ENCODE measurements at places on chromosomes 6 and 20.

DNA sequence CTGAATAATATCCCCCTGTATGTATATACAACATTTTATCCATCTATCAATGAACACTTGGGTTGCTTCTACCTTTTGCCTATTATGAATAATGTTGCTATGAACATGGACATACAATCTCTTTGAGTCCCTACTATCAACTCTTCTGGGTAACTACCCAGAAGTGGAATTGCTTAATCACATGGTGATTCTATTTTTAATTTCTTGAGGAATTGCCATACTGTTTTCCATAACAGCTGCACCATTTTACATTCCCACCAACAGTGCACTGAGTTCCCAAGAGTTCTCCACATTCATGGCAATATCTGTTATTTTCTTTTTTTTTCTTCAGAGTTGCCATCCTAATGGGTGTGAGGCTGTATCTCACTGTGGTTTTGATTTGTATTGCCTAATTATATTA lies 88.3 kb downstream of the ZHX3 start:
- DNase-seq = no peak

DNA sequence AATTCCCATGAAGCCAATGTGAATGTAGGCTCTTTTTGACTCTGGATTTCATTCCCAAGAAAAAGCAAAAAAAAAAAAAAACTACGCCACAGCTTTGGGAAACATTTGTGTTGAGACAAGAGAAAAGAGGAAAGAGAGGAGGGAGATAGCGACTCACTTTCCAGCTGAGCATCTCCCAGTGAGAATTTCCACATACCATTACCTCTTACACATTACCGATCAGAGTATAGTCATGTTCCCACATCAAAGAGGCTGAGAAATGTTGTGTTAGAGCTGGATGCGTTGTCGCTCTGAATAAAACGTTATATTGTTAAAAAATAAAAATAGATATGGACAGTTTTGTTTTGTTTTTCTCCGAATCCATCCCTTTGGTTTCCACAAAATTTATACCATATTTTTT lies 1019.3 kb upstream of the ADGRB3 start:
- DNase-seq = no peak

GRCh38 chr6:48199499-48199898 lies 88.5 kb upstream of the PTCHD4 start:
- peak; percentile 11 for DNase-seq

DNA sequence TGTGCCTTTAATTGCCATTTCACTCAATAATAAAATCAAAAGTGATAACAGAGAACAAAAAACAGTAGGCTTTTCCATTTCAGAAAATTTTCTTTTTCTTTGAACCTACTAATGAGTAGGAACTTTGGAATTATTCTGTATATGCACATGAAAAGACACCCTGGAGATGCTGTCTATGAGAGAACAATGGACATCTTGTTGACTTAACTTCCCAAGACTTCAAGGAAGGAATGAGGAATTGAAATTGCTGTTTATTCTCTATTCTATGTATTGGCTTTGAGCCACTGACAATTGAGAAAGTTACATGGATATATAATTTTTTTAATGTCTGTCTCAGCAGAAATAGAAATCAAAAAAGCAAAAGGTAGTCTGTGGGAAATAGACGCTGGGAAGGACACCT lies 98.6 kb upstream of the PCSK2 start:
- no peak for DNase-seq

- no peak for DNase-seq
Measured at GRCh38 chr6:156160795-156161165, 616.4 kb upstream of the ARID1B start.

GRCh38 chr6:144305985-144306384 lies 20.9 kb downstream of the UTRN start:
- peak; percentile 47 for DNase-seq

- DNase-seq = no peak
Measured at GRCh38 chr20:12262747-12263146, 345.1 kb downstream of the BTBD3 start.

- no peak for DNase-seq
Measured at GRCh38 chr6:167129562-167129961, 6.7 kb downstream of the CCR6 start.

GRCh38 chr6:83226517-83226916 lies 33.4 kb downstream of the RWDD2A start:
- no peak for DNase-seq

GRCh38 chr20:1890469-1891262 lies 4.5 kb upstream of the SIRPA start:
- no peak for DNase-seq

GRCh38 chr6:19759117-19759880 lies 77.9 kb upstream of the ID4 start:
- peak; percentile 84 for DNase-seq

DNA sequence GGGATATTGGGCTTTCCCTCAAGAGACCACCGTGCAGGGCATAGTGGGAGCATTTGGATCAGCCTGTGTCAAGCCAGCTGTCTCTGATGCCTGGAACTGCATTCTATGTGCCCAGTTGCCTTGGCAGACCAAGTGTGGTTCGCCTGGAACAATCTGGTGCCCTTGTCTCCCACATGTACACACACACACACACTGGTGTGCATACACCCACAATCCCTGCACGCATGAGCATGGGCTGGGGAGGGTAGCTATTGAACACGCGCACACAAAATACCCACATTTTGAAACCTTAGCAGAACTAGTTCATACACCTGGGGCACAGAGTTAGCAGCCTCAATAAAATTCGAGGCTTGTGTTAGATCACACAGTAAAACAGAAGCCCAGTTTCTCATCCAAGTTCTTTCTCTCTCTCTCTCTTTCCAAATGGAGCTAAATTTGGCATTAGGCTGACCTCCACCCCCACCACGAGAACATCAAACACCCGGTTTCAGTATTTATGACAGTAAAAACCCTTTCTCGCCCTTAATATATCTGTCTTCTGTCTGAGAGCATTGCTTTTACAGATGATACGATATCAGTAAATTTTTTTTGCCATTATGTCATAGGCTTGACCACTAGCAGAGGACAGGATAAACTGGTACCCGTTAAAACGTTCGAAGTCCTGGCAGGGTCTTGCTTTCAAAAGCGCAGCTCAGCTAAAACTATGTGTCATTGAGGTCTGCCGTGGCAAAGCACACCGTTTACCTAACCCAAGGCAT lies 18.2 kb upstream of the NFATC2 start:
- DNase-seq = no peak
